Immature natural killer cell (primary cell): ENCODE measurements at places on chromosomes 13 and 19. TPM values are rescaled to one million over a fixed set of nuclear protein-coding genes. Genes with fewer than 3 reads are reported as not detected.

DNA sequence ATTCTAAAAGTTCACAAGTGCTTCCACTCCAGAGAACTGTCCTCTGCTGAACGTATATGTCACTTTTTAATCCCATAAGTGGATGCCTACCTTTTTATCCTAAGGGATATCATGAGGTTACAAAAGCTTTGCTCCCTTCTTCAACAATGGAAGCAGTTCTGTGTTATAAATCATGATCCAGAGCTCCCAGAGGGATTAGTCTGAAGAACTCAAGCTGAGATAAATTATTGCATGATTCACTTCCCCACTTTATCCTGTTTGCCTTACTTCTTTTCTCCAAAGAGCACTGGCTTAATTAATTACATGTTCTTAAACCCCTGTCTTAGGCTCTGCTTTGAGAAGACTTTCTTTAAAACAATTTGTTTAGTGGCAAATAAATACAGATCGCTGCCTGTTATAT, 246.7 kb downstream of the PCDH17 start:
- no peak for DNase-seq

KIR2DL3 gene
- 72.4 TPM for polyA plus RNA-seq

CDADC1 gene
- 13.0 TPM for polyA plus RNA-seq

DNA sequence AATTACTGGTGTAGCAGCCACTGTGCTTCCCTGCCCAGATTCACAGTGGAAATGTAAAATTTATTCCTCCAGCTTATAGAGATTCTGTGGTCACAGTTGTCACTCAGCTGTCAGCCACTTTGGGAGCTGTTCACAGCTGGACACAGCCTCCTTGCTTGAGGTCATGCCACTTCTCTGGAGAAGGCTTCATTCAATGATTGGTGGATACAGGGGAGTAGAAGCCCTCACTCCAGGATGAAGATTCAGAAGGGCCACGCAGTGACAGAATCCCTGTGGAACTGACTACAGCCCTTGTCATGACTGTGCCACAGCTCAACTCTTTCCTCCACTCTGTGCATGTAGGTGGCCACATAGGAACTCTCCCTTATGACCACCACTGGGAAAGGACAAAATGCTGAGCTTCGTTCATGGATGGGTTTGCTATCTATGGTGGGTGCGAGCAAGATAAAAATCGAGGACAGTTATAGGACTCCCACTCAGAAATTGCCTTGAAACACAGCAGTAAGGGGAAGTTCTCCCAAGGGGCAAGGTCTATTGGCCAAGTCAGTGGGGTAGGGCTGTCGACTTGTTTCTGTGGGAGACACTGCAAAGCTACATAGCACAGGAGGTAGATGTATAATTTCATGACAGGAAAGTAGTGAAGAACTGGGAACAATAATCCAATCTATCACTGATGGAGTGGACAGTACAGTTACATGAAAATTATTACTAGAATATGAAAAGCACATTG, 98.7 kb downstream of the CCNA1 start:
- no peak for DNase-seq

RAB3A gene
- polyA plus RNA-seq, result 0.77 TPM

CHST8 gene
- not detected for polyA plus RNA-seq

DNA sequence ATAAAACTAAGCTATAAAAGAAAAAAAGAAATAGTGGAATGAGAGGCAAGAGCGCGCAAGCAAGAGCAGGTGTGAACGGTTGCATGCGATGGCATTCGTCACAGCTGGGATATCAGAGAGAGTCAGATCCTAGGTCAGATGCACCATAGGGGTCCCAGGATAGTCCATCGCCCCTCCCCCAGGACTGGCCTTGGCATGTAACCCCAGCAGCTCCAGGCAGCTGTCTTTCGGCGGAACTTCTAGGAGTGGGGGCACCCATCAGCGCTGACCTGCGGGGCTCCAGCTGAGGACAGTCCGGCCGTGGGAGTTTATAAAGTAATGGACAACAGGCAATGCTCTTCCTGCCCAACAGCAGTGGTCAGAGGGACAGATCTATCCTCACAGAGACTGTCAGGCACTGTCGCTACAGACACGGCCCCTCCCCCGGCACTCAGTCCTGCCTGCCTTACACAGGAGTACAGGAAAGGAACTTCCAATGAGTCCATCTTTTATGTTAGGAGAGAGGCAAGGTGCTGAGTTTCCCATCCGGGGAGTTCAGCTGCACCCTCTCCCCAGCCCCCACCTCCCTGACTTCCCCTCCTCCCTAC, 1.4 kb downstream of the SIAH3 start:
- no peak for DNase-seq

GRCh38 chr13:36530050-36530789, 97.9 kb downstream of the CCNA1 start:
- DNase-seq, result no peak

- DNase-seq, result peak; percentile 57
Measured at GRCh38 chr19:3360421-3361383, 5.7 kb upstream of the NFIC start.

CAMSAP3 gene
- not detected for polyA plus RNA-seq
